ENCODE measurements at places on chromosomes 12 and 14. TPM values are rescaled to one million over a fixed set of nuclear protein-coding genes. Genes with fewer than 3 reads are reported as not detected.

DNA sequence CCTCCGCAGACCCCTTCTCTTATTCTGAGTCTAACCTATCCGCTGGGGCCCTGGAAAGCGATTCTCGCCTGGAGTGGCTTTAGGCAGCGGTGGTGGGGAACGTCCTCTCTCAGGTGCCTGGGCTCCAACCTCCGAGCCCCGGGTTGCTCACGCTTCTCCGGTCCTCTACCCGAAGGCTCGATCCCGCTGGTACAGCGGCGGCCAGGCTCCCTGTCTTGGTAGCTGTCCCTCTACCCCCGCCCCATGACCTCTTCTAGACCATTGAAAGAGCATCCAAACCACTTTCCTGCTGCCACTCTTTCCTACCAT, 505 bp upstream of the HEBP1 start:
- H3K4me3 ChIP-seq, result peak overlapping the region; percentile 91
- H3K4me1 ChIP-seq, result no peaks in the 10 kb centered on the region
- H3K36me3 ChIP-seq, result no peaks in the 10 kb centered on the region
- H3K27me3 ChIP-seq, result no peaks in the 10 kb centered on the region
- DNase-seq, result no peak

DNA sequence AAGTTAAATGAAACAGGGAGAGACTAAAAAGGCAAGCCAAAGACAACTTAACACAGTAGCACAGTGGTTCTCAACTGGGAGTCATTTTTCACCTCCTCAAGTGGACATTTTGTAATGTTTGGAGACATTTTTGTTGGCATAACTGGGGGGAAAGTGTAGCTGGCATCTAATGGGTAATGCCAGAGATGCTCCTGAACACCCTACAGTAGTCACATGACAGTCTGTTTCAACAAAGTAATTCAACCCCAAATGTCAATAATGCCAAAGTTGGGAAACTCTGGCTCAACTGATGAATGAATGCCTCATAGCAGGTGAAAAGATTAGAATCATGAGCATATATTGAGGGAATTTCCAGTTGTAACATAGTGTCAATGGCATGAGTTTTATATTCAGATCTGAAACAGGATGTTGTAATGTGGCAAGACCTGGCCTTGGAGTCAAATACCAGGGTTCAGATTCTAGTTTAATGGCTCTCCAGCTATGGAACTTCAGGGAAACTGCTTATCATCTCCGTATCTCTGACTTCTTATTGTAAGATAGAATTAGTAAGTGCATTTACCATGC, 2.4 kb upstream of the OR4K5 start:
- H3K4me3 ChIP-seq, result no peak overlapping the region
- no peaks in the 10 kb centered on the region for H3K27me3 ChIP-seq
- no peaks in the 10 kb centered on the region for H3K4me1 ChIP-seq
- no peaks in the 10 kb centered on the region for H3K36me3 ChIP-seq
- no peak overlapping the region for H3K27ac ChIP-seq

GRCh38 chr12:116166306-116166705, 111.2 kb downstream of the MED13L start:
- peaks cover 53% of the 10 kb centered on the region for H3K4me1 ChIP-seq
- H3K27me3 ChIP-seq, result no peaks in the 10 kb centered on the region
- no peak overlapping the region for H3K4me3 ChIP-seq
- no peaks in the 10 kb centered on the region for H3K36me3 ChIP-seq

- no peaks in the 10 kb centered on the region for H3K36me3 ChIP-seq
- no peak for DNase-seq
- H3K4me1 ChIP-seq, result peaks cover 13% of the 10 kb centered on the region
- no peak overlapping the region for H3K4me3 ChIP-seq
Measured at GRCh38 chr12:129901254-129901653, 2.6 kb downstream of the TMEM132D start.

DNAH10 gene
- total RNA-seq, result 0.27 TPM

DNA sequence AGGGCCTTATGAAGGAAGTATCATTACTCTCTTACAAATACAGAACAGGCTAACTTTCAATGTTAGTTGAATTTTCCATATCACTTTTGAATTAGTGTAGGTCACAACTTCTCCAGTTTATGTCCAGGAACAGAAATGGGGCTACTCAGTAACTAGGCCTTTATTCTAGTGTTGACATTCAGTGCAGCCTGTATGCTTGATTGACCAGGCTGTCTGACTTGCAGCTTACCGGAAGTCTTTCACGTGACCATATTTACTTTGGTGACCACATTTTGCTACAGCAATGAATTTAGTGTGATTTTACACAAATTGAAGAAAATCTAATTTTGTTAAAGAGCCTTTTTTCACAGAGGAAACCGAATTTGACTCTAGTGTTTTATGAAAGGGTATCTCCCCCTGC, 12.4 kb downstream of the MTERF2 start:
- no peaks in the 10 kb centered on the region for H3K27me3 ChIP-seq
- no peak for DNase-seq
- H3K4me1 ChIP-seq, result peaks cover 56% of the 10 kb centered on the region
- H3K36me3 ChIP-seq, result peaks cover 23% of the 10 kb centered on the region

ARHGDIB gene
- 256 TPM for total RNA-seq

LUM gene
- 74.8 TPM for total RNA-seq

- DNase-seq, result no peak
- no peak overlapping the region for H3K4me3 ChIP-seq
- no peaks in the 10 kb centered on the region for H3K4me1 ChIP-seq
- no peaks in the 10 kb centered on the region for H3K27me3 ChIP-seq
- H3K36me3 ChIP-seq, result no peaks in the 10 kb centered on the region
Measured at GRCh38 chr14:82079553-82079952, 545.9 kb upstream of the SEL1L start.

WNT1 gene
- total RNA-seq, result not detected

GRCh38 chr12:96698521-96698920, 208.5 kb upstream of the NEDD1 start:
- H3K4me3 ChIP-seq, result no peak overlapping the region
- no peaks in the 10 kb centered on the region for H3K36me3 ChIP-seq

- peak overlapping the region; percentile 98 for H3K27ac ChIP-seq
- no peak for DNase-seq
- peaks cover 6% of the 10 kb centered on the region for H3K36me3 ChIP-seq
- H3K4me3 ChIP-seq, result peak overlapping the region; percentile 81
- H3K27me3 ChIP-seq, result no peaks in the 10 kb centered on the region
Measured at GRCh38 chr14:35826952-35827416, 846 bp downstream of the BRMS1L start.

GRCh38 chr14:96400495-96400894, 8.6 kb downstream of the AK7 start:
- no peak for DNase-seq
- H3K27ac ChIP-seq, result no peak overlapping the region
- no peaks in the 10 kb centered on the region for H3K36me3 ChIP-seq
- no peaks in the 10 kb centered on the region for H3K4me1 ChIP-seq
- no peaks in the 10 kb centered on the region for H3K27me3 ChIP-seq
- no peak overlapping the region for H3K4me3 ChIP-seq

YLPM1 gene
- total RNA-seq, result 27.7 TPM

CLEC2B gene
- 6.8 TPM for total RNA-seq

GRCh38 chr12:107096571-107096970, 3.2 kb upstream of the CRY1 start:
- DNase-seq, result no peak
- no peak overlapping the region for H3K4me3 ChIP-seq
- no peak overlapping the region for H3K27ac ChIP-seq
- H3K27me3 ChIP-seq, result no peaks in the 10 kb centered on the region

DNA sequence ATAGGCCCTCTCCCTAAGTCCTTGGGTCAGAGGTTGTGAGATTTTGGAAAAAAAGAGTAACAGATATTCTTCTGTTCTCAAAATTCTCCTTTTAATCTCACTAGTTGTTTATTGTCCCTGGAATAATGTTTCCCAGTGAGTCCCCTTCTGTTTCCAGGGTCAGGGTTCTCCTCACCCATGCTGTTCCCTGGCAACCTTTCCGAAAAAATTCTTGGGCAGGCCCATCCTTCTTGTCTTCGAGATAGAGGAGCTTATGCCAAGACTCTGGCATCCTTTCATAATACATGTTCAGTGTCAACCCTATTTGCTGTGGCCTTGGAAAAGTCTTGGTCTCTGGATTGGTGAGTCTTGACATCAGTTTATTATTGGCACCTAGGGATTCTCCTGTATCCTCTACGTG, 212.4 kb upstream of the FAR2 start:
- no peak for DNase-seq
- no peak overlapping the region for H3K27ac ChIP-seq
- no peaks in the 10 kb centered on the region for H3K36me3 ChIP-seq

DNA sequence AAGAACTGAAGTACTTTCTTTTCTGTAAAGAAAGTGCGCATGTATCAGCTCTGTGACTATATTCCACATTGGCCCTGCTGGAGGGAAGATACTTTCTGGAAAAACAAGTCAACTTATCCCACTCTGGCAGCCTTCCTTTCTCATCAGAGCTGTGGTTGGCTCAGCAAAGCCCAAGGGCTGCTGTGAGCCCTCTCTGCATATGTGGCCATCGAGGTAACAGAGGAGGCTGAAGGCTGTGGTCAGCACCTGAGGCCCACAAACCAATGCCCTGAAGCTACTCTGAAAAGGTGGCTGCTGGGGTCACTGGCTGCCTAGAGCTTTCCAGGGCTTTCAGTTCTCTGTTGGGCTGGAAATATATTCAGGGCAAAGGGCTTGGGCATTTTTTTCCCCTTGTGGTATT, 70.8 kb upstream of the IGF1 start:
- no peaks in the 10 kb centered on the region for H3K27me3 ChIP-seq
- no peaks in the 10 kb centered on the region for H3K36me3 ChIP-seq
- H3K4me3 ChIP-seq, result no peak overlapping the region
- no peak for DNase-seq
- H3K4me1 ChIP-seq, result no peaks in the 10 kb centered on the region
- no peak overlapping the region for H3K27ac ChIP-seq

GRCh38 chr14:54343272-54344121, 53.3 kb upstream of the CDKN3 start:
- no peaks in the 10 kb centered on the region for H3K27me3 ChIP-seq
- no peaks in the 10 kb centered on the region for H3K36me3 ChIP-seq

DNA sequence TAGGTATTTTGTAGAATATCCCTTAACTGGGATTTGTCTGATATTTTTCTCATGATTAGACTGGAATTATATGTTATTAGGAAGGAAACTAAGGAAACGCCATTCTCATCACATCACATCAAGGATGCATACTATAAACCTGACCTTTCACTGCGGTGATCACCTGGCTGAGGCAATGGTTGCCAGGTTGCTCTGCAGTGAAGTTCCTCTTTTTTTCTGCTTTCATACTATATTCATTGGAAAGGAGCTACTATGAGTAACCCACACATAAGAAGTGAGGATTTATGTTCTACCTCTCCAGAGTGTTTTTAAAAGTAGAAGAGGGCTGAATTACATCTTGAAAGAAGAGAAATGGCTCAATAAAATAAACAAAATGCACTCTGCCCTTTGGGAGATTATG, 31.0 kb upstream of the GRIP1 start:
- peaks cover 9% of the 10 kb centered on the region for H3K4me1 ChIP-seq
- no peaks in the 10 kb centered on the region for H3K27me3 ChIP-seq
- no peaks in the 10 kb centered on the region for H3K36me3 ChIP-seq
- H3K27ac ChIP-seq, result no peak overlapping the region

GRCh38 chr12:128267131-128267622, at the start of gene TMEM132C:
Gene TMEM132C, plus strand, starts transcription at chr12:128267170. Its CDS starts 233 bp downstream, at chr12:128267403.
- H3K27ac ChIP-seq, result no peak within 1 kb of the TSS
- no peak for DNase-seq
- peak within 1 kb of the TSS; percentile 44 for H3K4me3 ChIP-seq
- H3K36me3 ChIP-seq, result no peaks in the 10 kb centered on the region

SERPINA10 gene
- total RNA-seq, result not detected

DNA sequence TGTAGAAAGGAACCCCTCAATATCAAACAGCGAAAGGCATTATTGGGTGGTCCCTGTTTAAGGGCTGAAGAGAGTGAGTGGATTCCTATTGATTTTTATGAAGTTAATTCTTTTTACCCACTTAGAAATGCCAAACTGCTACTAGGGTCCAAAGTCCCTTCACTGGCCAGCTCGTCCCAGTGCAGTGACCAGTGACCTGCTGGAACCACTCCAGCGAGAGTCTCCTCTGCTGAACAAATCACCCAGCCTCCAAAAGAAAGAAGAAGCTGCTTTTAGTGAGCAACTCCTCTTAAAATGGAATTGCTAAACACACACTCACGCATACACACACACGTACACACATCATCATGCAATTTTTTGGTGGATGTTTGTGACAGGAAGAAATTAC, 198.2 kb upstream of the PLEKHG7 start:
- peak; percentile 59 for DNase-seq
- H3K27ac ChIP-seq, result peak overlapping the region; percentile 85
- H3K36me3 ChIP-seq, result no peaks in the 10 kb centered on the region
- no peak overlapping the region for H3K4me3 ChIP-seq
- H3K27me3 ChIP-seq, result no peaks in the 10 kb centered on the region
